GM12878 (cell line): ENCODE measurements at places on chromosomes 4 and X. TPM values are rescaled to one million over a fixed set of nuclear protein-coding genes. Genes with fewer than 3 reads are reported as not detected.

- no peaks in the 10 kb centered on the region for H3K4me1 ChIP-seq
- H3K27ac ChIP-seq: no peak overlapping the region
- no peak for DNase-seq
- H3K36me3 ChIP-seq: no peaks in the 10 kb centered on the region
- no peak overlapping the region for H3K4me3 ChIP-seq
These were observed 169.9 kb upstream of the HS3ST1 start for GRCh38 chr4:11598591-11598990.

DNA sequence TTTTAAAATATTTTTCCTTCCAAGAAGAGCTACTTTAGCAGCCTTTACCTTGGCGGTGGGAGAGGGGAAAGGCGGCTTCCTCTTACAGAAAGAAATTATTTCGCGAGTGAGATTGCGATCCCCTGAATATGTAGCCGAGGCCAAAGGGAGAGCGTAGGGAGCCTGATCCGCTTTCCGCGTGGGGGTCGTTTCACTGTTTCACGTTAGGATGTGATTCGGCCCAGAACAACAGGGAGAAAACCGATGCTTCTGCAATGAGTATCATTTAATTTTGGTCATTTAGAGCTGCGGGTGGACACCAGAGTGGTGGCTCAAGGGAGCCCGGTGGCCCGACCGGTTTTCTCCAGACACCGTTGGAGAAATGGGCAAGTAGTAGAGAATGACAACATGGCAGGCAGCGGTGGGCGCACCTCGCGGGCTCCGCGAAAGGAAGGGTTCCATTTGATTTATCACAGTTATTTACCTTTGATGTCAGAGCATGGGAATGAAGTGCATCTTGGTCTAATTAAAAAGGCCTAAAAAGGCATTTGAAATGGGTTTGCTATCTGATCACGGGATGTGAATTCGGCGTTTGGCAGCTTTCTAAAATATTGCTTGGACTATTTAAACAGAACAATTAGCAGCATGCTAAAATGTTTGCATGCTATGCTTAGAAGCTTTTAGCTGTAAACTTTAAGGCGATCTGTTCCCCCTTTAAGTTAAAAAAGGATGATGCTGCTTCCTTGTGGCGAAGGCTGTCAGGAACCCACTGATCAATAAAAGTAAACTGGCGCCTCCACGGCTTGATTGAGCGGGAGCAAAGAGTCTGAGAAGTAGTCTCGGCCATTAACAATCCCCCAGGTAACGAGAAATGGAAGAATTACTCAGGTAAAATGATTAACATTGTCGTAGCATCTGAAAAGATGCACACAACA, 2.0 kb upstream of the PCDH19 start:
- no peaks in the 10 kb centered on the region for H3K4me1 ChIP-seq
- no peaks in the 10 kb centered on the region; the same call in 1 of the 2 replicates for H3K27me3 ChIP-seq
- no peak for DNase-seq
- no peak overlapping the region for H3K4me3 ChIP-seq

DNA sequence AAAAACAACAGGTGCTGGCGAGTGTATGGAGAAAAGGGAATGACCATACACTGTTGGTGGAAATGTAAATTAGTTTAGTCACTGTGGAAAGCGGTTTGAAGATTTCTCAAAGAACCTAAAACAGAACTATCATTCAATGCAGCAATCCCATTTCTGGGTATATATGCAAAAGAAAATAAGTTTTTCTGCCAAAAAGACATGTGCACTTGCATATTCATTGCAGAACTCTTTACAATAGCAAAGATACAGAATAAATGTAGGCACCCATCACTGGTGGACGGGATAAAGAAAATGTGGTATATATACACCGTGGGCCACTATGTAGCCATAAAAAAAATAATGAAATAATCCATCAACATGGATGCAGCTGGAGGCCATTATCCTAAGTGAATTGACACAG, 105.1 kb upstream of the FSTL5 start:
- no peaks in the 10 kb centered on the region for H3K27me3 ChIP-seq
- H3K4me1 ChIP-seq: no peaks in the 10 kb centered on the region
- no peak for DNase-seq
- no peaks in the 10 kb centered on the region for H3K36me3 ChIP-seq

GRCh38 chr4:67106861-67107460, 438.3 kb downstream of the CENPC start:
- no peaks in the 10 kb centered on the region for H3K4me1 ChIP-seq
- no peaks in the 10 kb centered on the region for H3K36me3 ChIP-seq
- no peak overlapping the region for H3K4me3 ChIP-seq
- no peaks in the 10 kb centered on the region for H3K27me3 ChIP-seq
- no peak overlapping the region for H3K27ac ChIP-seq

DNA sequence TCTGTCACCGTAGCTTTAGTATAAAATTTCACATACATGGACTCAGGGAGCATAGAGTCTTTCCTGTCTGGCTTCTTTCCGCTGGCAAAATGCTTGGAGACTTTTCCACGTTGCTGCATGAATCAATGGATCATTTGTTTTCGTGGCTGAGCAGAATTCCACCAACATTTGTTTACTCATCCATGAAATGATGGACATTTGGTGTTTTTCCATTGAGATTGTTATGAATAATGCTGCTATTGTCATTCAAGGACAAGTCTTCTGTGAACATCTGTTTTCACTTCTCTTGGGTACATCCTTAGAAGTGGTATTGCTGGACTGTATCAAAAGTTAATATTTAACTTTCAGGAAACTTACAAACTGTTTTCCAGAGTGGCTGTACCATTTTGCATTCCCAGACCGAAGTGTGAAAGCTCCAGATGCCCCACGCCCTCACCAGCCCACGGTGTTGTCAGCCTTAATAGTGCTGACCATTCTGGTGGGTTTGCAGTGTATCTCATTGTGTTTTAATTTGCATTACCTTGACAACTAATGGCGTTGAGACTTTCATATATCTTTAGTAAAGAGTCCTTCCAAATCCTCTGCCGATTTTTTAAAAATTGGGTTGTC, 5.8 kb upstream of the TMEM271 start:
- no peak overlapping the region for H3K27ac ChIP-seq
- H3K4me3 ChIP-seq: no peak overlapping the region
- H3K36me3 ChIP-seq: no peaks in the 10 kb centered on the region
- no peaks in the 10 kb centered on the region; the same call in 1 of the 2 replicates for H3K27me3 ChIP-seq
- no peaks in the 10 kb centered on the region for H3K4me1 ChIP-seq

Gene PDE5A
- total RNA-seq: 0.26 and 0.27 TPM in 2 replicates

Gene SLC4A4
- 0.32 and 0.44 TPM in 2 replicates for total RNA-seq

Gene GLRA2
- not detected in 2 replicates for total RNA-seq

Gene TRO
- total RNA-seq: 0.16 TPM in 1 of 2 replicates, not detected in the other

Gene MAP3K15
- not detected in 2 replicates for total RNA-seq

Gene SPINK2
- not detected in 2 replicates for total RNA-seq

Gene FRAS1
- 0.66 and 0.97 TPM in 2 replicates for total RNA-seq
